ENCODE measurements at places on chromosomes 7 and 10.

- no peak for DNase-seq
Measured at GRCh38 chr7:101138213-101138870, 11.4 kb downstream of the SERPINE1 start.

DNA sequence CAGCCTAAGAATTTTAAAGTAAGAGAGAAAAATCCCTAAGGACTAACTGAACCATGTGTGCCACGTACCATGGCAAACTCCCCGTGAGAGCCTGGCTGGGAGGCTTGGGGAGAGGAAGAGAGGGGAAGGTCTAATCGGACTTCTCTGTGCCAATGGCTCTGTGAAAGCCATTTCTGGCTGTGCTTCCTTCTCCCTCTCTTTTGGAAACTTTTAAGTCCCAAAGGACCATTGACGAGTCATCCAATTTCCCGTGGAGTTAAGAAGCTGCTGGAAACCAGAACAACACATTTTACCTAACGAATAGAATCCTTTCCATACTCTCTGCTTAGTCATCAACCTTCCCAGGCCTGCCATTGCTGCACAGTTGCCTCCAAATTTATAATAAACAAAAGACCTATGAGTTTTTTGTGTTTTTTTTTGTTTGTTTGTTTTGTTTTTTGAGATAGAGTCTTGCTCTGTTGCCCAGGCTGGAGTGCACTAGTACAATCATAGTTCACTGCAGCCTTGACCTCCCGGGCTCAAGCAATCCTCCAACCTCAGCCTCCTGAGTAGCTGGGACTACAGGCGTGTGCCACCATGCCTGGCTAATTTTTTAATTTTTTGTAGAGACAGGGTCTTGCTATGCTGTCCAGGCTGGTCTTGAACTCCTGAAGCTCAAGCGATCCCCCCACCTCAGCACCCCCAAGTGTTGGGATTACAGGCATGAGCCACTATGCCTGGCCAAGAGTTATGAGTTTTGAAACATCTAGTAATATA lies 13.2 kb downstream of the LAMB1 start:
- DNase-seq, result no peak

DNA sequence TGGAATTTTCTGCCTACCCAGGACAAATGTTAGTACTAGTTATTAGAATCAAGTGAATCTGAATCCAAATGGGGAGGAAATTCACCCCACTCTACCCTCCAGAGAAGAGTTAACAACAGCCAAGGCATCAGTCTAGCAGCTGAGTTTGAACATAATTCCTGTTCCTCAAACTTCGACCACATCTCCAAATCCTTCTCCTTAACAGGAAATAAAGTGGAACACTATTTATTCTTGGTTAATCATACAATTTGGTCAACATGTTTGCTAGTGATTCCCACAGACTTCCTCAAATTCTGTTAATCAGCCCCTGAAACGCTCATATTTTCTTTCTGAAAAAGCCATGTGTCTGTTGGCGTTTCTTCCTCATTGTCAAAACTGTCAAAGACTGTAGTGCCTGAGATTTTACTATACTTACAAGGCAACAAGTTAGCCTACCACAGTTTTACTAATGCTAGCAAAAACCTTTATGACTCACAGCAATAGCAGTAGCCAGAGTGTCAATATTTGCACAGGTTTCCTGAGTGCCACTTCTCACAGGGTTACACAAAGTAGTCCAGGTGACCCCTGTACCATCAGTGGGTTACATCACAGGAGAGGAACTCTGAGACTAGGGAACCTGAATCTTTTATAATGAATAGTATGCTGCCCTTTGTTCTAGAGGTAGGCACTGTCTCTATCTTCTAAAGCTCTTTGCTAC lies 202.9 kb downstream of the GRM3 start:
- no peak for DNase-seq

DNA sequence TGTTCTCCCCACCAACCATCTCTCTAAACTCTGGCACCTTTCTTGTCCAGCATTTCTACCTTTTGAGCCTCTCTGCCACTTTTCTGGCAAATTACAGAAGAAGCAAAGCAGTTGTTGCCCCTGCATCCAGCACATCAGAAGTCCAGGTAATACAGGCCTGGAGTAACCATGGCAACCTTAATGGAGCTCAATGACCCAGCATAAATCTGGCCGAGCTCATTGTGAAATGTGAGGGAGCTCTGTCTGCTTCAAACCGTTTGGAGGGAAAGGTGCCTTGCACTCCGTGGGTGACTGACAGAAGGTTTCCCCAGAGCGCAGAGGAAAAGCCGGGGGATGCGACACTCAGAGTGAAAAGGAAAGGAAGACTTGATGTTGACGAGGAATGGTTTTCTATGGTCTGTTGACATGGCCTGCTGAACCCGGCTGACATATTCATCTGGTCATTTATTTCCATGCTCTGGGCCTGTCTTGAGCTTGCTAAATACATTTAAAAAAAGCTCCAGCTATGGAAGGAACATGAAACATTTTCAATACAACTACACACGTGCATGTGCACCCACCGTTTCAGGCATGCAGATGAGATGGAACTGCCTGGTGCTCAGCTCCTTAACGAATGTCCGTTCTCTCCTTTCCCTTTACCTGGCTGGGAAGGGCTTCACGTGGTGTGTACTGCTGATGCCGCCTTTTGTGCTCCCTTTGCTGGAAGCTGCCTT lies 74.9 kb downstream of the ADRA2A start:
- DNase-seq, result no peak

Measured in GM18507 (cell line).